ENCODE measurements at places on chromosomes 6 and 20.

DNA sequence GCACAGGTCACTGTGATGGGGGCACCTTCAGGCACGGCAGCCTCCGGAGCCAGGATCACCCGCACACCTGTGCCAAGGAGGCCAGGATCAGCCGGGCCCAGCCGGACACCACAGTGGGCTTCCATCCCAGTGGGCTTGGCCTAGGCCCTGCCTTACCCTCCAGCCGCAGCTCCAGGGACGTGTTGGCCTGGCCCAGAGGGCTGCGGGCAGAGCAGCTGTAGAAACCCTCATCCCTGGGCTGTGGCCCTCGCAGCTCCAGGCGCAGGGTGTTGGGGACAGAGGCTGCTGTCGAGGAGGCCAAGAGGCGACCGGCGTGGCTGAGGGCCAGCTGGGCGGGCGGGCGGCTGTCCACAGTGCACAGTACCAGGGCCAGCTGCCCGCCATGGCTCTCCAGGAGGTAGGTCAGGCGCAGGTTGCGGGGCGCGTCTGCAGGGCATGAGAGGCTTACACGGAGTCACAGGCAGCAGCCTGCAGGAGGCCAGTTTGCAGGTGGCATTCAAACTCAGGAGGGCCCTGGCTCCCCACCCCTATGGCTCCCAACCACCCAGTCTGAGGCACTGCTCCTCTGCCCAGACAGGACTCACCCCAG lies 11.0 kb upstream of the ADAM33 start:
- no peak for DNase-seq

DNA sequence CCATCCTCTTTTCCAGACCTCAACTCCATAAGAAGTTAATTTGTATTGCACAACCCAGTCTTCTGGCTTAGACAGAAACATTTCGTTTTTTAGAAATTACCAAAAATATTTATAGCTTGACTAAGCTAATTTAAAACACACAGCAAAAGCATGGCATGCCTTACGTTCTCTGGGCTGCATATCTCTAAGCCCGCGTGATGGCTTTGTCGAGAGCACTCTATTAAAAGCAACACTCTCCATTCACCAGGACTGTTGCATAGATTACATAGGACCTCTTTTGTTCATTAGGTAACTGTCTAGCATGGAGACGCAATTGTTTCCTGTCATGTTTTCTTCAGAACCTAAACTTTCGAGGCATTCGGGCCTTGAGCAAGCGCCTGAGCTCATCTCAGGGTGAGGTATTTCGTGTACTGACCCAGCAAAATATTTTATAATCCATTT lies 104.5 kb downstream of the IBTK start:
- DNase-seq: no peak

GRCh38 chr6:144215402-144215931 lies 65.2 kb downstream of the STX11 start:
- peak; percentile 9 for DNase-seq

GRCh38 chr6:108163267-108163643 lies 2.6 kb upstream of the NR2E1 start:
- no peak for DNase-seq

DNA sequence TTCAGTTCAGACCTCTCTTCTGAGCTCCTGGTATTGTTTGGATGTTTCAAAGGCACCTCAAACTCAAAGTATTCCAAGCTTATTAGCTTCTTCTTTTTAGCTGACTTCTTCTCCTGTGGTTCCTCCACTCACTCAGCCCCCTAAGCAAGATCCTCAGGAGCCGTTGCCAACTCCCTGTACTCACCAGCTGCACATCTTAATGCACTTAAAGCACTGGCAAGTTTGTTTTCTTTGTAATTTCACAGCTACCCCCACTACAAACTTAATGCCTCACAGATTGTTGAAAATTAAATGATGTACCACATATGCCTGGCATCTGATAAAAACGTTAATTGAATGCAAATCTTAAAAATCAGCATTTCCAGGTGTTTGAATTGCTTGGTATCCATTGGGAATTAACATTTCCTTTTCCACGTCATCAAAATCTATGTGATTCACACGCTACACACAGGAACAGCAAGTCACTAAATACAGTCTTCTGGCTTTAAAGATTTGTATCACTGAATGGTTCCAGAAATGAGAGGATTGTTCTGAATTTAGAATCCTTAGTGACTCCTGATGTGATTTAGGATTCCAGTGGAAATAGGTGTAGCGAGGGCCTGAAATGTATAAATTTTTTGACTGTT lies 24.5 kb downstream of the CALHM6 start:
- DNase-seq: no peak

DNA sequence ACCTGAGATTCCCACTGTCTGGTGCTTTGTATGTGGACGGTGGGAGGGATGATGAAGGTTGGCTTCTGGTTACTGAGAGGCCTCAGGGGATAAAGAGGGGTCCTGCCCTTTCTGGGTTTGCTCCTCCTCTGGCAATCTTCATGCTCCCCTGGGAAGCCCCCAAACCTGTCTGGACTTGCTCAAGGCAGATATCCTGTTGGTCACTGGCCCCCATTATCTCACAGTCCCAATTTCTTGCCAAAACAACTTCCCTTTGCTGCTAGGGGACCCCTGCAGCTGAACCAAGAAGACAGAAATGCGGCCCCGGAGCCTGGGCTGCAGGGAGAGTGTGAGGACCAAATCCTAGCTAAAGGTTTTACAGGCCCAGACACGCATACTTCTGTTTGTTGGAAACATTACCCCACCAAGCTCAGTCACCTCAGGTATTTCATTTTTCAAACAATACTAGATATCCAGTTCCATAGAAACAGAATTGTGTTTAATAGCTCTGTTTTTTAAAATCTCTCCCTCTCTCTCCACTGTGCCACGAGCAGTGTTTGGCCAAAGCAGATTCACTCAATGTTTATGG lies 63.4 kb upstream of the MRPS10 start:
- DNase-seq: no peak

- DNase-seq: no peak
Measured at GRCh38 chr6:15690510-15690909, 27.7 kb upstream of the DTNBP1 start.

DNA sequence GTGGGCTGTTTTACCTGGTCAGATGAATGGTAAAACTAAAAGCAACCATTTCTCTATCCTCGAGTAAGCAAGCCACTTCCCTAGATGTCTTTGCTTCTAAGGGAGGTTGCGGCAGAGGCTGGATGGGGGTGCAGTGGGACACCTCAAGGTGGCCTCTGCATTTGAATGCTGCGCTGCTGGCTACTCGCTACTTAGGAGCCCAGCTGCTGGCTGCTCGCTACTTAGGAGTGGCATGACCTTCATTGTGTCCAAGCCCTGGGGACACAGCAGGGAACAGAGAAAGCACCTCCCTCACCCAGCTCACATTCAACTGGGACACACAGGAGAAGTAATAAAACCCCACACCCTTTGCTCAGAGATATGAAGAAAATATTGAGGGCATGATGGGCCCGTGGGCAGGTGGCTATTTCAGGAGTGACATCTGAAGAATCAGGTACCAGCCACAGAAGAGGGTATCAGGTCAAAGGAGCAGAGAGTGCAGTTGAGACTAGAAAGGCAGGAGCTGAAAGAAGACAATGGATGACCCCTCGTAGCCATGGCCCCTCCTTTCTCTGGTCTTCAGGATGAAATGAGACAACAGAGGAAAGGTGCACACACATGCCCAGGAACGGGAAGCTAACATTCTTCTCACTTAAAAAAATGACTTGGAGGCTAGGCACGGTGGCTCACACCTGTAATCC lies 149.4 kb downstream of the ZMYND8 start:
- no peak for DNase-seq

DNA sequence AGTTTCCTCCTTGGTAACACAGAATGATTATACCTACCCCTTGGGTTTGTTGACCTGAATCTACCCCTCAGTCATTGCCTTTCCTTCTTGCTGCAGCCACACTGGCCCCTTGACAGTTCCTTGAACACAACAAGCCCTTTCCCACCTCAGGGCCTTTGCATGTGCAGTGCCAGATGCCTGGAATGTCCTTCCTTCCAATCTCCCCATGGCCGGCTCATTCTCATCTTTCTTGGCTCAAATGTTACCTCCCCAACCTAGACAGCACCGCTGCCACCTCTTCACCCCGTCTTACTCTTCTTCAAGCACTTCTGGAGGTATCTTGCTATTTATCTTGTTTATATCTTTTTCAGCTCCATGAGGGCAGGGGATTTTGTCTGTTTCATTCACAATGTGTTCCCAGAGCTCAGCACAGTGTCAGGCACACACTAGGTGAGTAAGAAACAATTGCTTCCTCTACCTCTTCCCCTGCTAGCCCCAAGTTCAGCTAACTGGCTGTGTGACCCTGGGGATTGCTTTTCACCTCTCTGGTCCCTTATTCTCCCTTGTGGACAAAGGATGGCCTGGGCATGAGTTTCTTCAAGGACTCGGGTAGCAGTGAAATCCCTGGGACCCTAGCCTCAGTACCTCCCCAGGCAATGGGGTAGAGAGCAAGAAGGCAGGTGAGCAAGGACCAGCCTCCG lies 121.5 kb downstream of the CEBPB start:
- no peak for DNase-seq

DNA sequence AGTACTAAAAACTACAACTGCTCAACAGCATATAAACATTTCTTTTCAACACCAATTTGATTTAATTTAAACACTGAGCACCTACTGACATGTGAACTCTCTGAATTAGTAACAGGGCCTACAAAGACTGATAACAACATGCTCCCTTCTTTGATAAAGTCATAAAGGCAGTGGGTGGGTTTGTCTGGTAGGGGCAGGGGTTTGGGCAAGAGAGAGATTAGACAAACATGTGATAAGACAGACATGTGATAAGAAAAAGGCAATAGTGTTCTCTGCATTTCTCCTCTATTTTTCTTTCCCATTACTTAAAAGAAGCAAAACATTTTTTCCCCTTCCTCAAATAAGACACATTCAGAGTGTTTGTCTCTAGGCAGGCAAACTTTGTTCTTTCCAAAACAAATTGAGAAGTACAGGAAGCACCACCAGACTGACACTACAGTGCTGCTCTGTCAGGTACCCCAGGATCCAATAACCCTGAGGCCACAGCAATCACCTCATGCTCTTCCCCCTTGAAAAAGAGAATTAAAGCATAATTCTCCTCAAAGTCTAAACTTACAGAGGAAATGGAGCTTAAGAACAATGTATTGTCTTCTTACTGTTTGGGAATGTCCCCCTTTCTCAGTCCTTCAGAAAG lies 11.9 kb downstream of the C6orf52 start:
- no peak for DNase-seq

DNA sequence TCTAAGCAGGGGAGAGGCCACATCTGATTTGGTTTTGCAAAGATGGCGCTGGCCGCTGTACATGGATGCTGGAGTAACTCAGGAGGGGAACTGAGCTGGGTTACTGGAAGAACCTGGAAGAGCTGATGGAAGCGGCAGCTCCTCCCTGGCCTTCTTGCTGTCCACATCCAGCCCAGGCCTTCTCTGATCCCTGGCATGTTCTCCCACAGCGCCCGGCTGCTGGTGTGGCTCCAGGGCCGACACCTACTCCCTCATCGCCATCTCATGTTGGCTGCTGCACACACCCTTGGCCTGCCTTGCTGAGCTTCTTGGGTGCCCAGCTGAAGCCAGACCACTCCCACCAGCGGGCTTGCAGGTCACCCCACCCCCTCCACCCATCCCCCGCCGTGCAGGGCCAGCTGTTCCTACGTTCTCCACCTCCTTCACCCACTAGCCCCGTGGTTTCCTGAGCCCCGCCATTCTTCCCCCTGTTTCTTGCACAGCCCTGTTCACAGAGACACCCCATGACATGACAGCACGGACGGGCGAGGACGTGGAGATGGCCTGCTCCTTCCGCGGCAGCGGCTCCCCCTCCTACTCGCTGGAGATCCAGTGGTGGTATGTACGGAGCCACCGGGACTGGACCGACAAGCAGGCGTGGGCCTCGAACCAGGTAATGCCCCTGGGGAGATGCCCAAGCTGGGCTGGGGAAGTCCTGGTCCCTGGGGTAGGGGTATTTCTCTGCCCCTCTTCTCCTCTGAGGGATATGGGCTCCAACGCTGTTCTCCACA lies 28.4 kb downstream of the VSTM2L start:
- DNase-seq: no peak

DNA sequence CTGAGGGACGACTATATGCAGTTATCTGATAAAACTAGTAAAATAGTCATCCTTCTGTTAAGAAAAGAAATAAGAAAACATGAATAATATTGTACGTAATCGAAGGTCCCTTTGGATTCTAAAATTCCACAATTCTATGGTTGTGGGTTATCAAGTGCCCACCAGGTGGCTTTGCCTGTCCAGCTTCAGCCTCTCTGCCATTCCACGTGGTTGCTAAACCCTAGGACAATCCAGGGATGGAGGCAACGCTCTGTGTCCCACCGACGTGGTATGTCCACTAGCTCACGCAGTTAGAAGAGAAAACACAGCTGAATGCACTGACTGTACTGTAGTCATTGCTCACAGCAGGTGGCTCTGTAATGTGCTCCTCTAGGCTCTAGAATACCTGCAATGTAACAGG lies 349.3 kb downstream of the FARS2 start:
- no peak for DNase-seq

- DNase-seq: no peak
Measured at GRCh38 chr6:70072540-70073179, 206.3 kb downstream of the COL19A1 start.

GRCh38 chr6:83474309-83474708 lies 38.0 kb upstream of the PRSS35 start:
- DNase-seq: no peak

DNA sequence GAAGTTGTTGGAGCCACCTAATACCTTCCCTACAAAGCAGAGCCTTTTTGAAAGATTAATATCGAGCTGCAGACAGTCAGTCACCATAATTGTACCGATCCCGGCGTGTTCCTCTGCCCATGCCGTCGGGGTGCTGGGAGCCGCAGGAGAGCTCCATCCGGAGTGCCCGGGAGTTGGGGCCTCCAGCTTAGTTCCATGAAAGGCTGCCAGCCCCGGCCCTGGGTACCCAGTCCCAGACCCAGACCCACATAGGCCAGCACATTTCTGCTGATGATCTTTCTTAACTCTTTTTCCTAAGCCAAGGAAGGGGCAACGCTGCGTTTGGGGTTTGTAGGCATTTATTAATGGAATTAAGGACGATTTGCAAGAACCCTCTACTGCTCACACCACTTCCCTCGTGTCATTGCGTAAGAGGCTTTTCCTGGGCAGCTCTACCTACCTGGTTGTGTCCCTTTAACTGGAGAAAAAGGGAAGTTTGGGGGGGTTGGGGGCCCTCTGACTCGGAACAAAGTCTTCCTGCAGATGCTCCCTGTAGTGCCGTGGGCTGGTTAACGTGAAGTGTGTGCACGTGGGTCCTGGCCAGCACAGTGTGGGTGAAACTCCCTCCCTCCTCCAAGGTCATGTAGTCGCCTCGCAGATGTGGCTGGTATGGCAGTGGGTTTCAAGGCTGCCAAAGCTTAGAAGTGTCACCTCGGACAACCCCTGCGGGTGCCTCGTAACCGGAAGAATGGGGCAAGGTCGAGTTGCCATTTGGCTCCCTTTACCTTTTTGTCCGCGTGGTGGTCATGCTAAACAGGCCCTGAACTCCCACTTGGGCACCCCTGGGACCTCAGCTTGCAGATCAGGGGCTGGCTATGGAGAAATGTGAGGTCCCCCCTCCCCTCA lies 54.3 kb upstream of the APCDD1L start:
- DNase-seq: no peak
